ENCODE measurements at places on chromosomes 2 and 18.
A peak's percentile ranks its signal among the peaks of the same experiment; 100 is the strongest.

- H3K4me1 ChIP-seq = peaks cover 3% of the 10 kb centered on the region
- no peak overlapping the region for H3K4me3 ChIP-seq
- peaks cover 3% of the 10 kb centered on the region for H3K27me3 ChIP-seq
- H3K27ac ChIP-seq = no peak overlapping the region
Observed at GRCh38 chr2:41828052-41828643, 219.7 kb upstream of the PKDCC start.

DNA sequence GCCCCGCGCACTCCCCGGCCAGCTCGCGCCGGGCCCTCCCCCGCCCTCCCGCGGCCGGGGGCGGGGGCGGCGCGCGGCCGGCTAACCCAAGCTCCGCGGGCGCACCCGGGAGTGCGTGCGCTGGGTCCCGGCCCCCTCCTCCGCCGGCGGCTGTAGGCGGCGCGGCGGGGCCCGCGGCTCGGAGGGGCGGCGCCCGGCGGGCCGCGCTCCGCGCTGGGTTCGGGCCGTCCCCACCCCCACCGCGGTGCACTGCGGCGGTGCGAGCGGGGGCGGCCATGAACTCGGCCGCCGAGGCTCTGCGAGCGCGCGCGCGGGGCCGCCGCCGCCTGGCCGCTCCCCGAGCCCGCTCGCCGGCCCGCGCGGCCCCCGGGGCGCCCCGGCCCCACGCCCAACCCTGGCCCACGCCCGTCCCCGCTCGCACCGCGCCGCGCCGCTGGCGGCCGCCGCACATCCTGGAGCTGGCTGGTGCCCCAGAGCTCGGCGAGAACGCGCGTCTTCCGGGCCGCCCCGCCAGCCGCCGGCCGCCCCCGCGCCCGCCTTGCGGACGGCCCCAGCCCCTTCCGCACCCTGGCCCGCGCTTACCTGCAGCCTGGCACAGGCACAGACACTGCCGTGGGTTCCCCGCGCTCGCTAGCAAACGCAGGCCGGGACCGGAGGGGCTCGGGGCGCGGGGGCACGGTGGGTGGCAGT is at the start of gene ZBTB14:
Gene ZBTB14, minus strand, starts transcription at position 496 of the 690 bp plus-strand sequence. CDS start 2,480 bp downstream, outside the sequence.
- DNase-seq = peak; percentile 77
- H3K4me1 ChIP-seq = peaks cover 12% of the 10 kb centered on the region
- H3K27me3 ChIP-seq = peaks cover 17% of the 10 kb centered on the region
- peak within 1 kb of the TSS; percentile 85 for H3K4me3 ChIP-seq
- H3K27ac ChIP-seq = peak within 1 kb of the TSS; percentile 99

DNA sequence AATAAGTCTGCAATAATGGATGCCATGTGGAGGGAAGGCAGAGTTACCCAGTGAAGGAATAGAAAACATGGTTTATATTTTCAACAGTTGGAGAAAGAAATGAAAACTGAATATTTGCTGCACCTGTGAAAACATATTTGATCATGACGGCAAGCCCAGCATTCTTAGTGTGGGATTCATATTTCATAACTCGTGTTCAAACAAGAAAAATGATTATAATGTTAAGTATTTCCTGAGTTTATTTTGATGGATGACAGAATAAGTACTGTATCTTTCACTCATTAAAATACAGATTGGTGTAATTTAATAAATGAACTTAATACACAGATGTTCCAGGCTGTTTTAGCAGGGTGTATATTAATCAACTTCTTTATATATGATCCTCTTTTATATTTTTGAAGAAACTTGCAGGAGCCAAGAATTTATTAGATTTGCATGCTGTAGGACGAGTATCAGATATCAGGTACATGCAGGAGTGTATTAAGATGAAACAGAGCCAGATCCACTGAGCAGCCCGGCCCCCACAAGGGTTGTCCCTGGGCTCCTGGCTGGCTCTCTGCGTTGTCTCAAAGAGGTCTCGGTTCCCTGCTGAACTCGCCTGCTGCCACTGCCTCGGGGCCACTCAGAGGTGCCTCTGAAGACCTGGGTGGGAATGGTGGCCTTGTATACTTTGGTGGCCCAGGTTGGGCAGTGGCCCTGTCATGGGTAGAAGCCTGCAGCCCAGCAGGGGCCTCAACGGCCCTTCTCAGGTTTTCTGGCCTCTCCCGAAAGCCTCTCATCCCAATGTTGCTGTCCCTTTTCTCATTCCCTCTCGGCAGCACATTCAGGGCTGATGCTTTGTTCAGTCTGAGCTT is 95.0 kb upstream of the LDAH start:
- DNase-seq = no peak
- no peaks in the 10 kb centered on the region for H3K36me3 ChIP-seq
- H3K4me3 ChIP-seq = no peak overlapping the region
- peak overlapping the region; percentile 60 for H3K27ac ChIP-seq

DNA sequence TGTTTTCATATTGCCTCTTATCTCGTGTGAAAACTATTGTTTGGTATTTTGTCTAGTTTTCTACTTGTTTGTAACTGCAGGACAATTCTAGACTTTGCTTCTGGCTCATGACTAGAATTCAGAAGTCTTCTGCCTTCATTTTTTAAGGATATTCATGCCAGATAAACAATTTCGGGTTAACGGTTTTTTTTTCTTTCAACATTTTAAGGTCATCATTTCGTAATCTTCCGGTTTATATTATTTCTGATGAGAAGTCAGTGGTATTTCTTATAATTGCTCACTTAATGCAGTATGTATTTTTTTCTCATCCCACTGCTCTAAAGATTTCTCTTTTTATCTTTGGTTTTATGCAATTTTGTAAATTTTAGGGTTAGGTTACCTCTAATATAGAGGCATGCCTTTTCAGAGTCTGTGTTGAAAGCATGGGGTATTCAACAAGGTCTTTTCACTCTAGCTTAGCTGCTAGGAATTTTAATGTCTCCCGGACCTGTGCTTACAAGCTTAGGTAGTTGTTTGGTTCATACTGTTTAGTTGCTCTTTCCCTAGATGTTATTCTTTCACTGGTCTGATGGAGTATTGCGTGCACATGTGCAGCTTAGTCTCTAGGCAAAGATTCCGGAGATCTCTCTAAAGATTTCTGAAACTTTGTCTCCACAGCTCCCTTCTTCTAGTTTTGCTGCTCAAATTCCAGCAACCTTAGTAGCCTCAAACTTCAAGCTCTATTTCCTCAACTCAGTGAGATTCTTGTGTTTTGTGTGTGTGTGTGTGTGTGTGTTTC is 198.1 kb downstream of the MCFD2 start:
- peaks cover 32% of the 10 kb centered on the region for H3K4me1 ChIP-seq
- H3K27me3 ChIP-seq = no peaks in the 10 kb centered on the region
- no peak overlapping the region for H3K27ac ChIP-seq
- H3K4me3 ChIP-seq = no peak overlapping the region

GRCh38 chr2:217048730-217049129 is 188.9 kb upstream of the TNP1 start:
- DNase-seq = no peak
- H3K36me3 ChIP-seq = no peaks in the 10 kb centered on the region
- H3K4me1 ChIP-seq = peaks cover 10% of the 10 kb centered on the region

DNA sequence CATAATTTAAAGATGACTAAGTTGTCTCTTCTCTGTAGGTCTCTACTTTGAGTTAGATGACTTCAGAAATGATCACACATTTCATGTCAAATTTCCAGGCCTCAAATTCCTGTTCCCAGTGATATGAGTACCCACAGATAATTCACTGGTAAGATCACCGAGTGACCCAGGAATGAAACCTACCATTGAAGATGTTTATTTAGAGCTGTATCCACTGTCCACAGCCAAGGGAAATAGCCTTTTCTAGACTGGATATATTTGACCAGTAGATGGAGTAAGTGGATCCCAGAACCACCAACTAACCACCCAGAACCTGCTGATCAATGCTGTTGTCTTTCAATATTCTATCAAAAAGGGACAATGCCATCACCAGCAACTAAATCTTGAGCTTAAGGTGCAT is 238.8 kb downstream of the SLC8A1 start:
- H3K4me3 ChIP-seq = no peak overlapping the region
- H3K36me3 ChIP-seq = peaks cover 15% of the 10 kb centered on the region
- no peak overlapping the region for H3K27ac ChIP-seq
- DNase-seq = no peak

DNA sequence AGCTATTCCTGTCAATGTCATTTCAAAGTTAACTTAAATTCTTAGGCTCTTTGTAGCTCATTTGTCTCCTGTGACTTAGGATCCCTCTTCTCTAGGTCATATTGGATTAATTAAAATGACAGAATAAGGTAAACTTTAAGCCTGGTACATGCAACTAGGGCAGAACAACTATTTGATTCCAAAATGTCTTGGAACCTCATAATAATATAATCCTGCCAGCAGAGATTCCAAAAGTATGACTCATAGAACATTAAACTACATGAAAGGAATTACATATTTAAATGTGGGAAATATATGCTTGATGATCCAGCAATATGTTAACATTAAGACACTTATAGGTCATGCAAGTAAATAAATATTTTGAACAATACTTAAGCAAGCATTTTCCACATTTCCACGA is 63.3 kb downstream of the COL3A1 start:
- H3K4me1 ChIP-seq = peaks cover 2% of the 10 kb centered on the region
- peak overlapping the region; percentile 74 for H3K27ac ChIP-seq
- no peaks in the 10 kb centered on the region for H3K27me3 ChIP-seq

- DNase-seq = no peak
- H3K4me3 ChIP-seq = no peak overlapping the region
- no peak overlapping the region for H3K27ac ChIP-seq
Observed at GRCh38 chr2:42819160-42819559, 26.8 kb upstream of the HAAO start.

DNA sequence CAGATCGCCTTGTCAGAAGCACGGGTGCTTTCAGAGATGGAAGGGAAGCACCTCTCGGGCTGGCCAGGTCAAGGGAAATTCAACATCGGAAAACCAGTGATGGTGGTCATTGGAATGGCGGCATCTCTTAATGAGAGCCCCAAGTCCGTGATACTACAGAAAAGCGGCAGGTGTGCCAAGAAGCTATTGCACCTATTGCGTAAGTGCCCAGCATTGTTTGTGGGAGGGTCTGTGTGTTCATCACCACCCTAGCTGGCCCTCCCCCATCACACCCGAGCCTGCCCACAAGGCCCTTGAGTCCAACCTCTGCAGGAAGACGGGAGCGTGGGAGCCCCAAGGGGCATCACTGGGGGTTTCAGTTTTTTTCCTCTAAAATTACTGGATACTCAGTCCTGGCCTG is 100.7 kb downstream of the DGKD start:
- no peak overlapping the region for H3K4me3 ChIP-seq
- H3K27me3 ChIP-seq = no peaks in the 10 kb centered on the region
- no peak for DNase-seq

GRCh38 chr2:53438692-53439091 is 328.9 kb upstream of the CHAC2 start:
- H3K27me3 ChIP-seq = peaks cover 4% of the 10 kb centered on the region
- H3K4me3 ChIP-seq = no peak overlapping the region
- no peaks in the 10 kb centered on the region for H3K36me3 ChIP-seq
- no peaks in the 10 kb centered on the region for H3K4me1 ChIP-seq

- no peak for DNase-seq
- H3K27ac ChIP-seq = peak overlapping the region; percentile 90
- peaks cover 5% of the 10 kb centered on the region for H3K36me3 ChIP-seq
- peak overlapping the region; percentile 95 for H3K4me3 ChIP-seq
- peaks cover 18% of the 10 kb centered on the region for H3K4me1 ChIP-seq
Observed at GRCh38 chr2:206086716-206087350, 859 bp upstream of the INO80D start.

- H3K4me1 ChIP-seq = peaks cover 39% of the 10 kb centered on the region
- H3K4me3 ChIP-seq = no peak overlapping the region
- no peaks in the 10 kb centered on the region for H3K36me3 ChIP-seq
Observed at GRCh38 chr2:68057658-68058396, 5.0 kb downstream of the C1D start.

DNA sequence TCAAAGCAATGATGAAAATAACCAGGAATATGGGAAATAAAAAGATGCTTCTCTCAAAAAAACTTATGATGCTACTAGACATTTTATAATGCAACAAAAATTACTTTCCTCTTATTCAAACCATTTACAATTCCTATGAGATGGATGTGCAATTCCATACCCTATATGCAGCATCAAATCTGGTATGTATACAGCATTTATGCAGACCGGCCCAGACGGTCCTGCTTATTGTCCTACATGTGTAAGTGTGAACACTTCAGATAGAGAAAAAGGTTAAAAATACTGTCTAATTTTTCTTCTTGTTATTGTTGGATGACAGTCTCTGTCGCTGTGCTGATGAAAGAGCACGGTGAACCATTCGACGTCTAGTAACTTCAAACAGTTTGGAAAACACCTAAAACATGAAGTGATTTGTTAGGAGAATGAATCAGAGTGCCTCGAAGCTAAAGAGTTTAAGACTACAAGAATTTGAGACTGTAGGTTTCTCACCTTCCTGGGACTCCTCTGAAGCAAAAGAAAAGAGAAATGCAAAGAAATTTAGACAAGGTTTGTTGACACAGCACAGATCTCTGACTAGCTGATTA is 80.8 kb downstream of the ATL2 start:
- H3K4me3 ChIP-seq = no peak overlapping the region
- H3K27me3 ChIP-seq = no peaks in the 10 kb centered on the region
- DNase-seq = no peak
- H3K27ac ChIP-seq = no peak overlapping the region
- H3K36me3 ChIP-seq = peaks cover 23% of the 10 kb centered on the region
